ENCODE measurements at places on chromosomes 11 and 22.

- peak; percentile 22 for DNase-seq
Observed at GRCh38 chr11:103110391-103110790, 1.2 kb downstream of the DYNC2H1 start.

DNA sequence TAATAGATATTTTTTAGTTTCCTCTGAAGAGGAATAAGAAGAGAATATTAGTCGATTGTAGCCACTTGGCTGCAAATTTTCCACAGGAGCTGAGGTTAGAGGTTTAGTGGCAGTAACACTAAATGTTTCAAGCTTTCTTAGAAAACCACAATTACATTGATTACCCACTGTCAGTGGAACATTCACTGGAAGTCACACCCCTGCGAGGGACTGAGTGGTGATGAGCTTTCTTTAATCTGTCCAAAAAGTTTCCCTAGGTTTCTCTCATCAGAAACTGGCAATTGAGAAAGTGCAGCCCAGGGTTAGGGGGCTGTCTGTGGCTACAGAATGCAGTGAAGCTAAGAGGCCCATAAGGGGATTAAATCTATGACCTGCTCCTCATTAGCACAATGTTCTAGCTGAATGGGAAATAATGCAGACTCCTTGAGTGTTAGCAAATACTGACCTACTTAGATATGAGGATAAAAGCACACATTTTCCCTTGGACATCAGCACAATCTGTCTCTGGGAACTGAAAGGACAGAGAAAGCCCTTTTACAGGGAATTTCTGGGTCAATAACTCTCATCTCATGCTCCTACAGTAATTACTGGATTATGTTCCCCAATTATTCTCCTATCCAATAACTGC lies 189.5 kb downstream of the FAM76B start:
- no peak for DNase-seq

DNA sequence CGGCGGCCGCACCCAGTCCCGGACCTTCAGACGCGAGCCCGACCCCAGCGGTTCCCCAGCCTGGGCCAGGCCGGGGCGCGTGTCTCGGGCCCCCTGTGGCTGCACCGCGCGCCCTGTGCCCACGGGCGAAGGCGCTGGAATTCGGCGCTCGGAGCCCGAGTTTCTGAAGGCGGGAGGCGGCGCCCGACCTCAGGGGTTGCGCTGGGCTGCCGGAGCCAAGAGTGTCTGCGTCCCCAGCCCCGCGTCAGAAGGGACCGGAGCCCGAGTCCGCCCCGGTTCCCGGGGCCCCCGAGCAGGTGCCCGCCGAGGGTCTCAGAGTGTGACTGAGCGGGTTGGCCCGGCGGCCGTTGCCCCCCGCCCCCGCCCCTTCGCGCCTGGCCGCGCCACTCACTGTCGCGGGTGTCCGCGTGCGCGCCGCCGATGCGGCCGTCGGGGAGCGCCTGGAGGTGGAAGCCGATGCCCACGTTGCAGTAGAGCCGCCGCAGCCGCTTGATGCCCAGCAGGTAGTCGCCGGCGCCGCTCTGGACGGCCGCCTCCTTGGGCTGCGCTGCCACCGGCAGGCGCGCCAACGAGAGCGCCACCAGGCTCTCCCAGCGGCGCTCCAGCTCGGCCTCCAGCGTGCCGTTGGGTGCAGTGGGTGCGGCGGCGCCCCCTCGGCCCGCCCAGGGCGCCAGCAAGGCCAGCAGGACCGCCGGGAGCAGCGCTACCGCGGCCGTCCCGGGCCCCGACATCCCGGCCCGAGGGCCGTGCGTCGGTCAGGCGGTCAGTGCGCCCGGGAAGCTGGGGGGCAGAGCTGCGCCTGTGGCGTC lies 583 bp downstream of the FGF4 start:
- no peak for DNase-seq

DNA sequence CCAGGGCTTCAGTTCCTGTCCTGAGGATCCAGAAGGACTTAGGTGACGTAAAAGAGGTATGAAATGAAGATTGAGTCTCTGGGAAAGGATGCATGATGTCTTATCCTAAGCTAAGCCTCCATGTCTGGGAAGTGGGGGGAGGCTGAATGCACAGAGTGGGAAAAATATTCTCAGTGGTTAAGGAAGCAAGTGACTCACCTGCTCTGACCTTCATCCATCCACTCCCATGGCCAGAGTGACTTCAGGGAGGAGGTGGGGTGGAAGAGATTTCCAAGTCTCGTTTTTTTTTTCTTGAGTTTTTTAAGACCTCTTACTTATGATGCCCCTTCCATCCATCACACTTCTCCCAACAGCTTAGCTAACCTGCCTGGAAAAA lies 32.5 kb upstream of the POLD3 start:
- no peak for DNase-seq

DNA sequence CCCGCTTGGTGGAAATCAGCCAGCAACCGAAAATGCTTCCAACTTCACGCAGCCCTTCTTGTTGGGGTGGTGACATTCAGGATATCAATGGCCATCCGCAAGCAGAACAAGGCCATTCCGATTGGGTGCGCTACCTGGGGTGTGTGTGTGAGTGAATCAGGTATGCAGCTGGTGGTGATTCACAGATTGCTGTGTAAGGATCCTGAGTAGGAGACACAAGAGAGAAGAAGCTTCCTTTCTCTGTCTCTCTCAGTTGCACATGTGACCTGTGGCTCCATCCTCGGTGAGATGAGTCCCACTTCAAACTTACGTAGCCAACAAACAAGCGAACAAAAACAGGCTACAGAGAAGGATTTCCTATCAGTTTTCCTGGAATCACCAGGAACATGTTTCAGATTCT lies 9.6 kb upstream of the TMEM184B start:
- no peak for DNase-seq

GRCh38 chr11:88521399-88521798 lies 183.9 kb upstream of the CTSC start:
- DNase-seq: peak; percentile 19

GRCh38 chr11:95135155-95135554 lies 45.5 kb downstream of the ENDOD1 start:
- no peak for DNase-seq

GRCh38 chr11:68460741-68461574 lies at the start of gene PPP6R3:
Gene PPP6R3, plus strand, starts transcription at chr11:68460752. Its CDS starts 76,913 bp downstream, at chr11:68537665.
- DNase-seq: peak; percentile 79

GRCh38 chr22:48240148-48240934 lies 1477.9 kb downstream of the TBC1D22A start:
- DNase-seq: no peak

DNA sequence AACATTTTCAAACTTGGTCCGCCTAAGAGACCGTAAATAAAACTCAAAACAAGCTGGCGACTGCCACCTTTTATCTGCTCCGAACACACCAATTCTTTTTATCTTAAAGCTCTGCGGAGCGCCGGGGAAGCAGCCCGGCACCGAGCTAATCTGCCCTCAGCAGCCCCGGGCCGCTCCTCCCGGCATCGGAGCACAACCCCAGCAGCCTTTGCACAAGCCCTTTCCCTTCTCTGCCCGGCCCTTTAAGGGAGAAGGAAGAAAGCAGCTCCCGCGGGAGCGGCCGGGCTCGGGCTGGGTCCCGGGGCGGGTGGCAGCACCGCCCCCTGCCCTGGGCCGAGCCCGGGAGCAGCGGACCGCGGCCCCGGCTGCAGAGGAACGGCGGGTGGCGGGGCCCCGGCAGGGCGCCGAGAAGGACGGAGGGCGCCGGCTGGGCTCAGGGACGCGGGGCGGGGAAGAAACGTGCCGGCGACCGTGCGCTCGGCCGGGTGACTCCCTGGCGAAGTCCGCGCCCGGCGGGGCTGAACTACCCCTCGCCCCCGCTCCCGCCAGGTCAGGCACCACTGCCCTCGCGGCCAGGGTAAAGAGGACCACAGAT lies 133.6 kb upstream of the C11orf58 start:
- DNase-seq: peak; percentile 57

DNA sequence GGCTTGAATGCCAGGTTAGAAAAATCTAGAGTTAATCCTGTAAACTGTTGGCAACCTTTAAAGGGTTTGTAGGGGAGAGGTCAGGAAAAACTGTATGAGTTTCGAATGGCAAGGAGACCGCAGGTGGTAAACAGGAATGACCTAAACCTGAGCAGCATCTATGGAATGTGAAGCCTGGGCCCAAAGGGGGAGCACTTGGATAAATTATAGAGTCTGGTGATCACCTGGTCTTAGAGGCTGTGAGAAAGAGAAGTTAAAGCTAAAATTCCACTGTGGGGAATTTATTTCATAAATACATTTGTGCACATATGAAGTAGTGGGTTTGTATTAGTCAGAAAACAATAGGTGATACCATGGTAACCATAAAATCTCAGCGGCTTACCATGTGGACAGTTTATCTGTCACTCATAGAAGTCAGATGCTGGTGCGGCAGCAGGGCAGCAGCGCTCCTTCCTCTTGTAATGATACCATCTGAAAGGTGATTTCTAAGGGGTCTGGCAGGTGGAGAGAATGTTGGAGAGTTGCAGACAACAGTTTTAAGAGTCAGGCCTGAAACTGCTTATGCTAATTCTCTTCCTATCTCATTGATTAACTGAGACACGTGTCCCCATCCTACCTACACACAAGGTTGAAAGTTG lies 1104.4 kb upstream of the CCDC90B start:
- no peak for DNase-seq

DNA sequence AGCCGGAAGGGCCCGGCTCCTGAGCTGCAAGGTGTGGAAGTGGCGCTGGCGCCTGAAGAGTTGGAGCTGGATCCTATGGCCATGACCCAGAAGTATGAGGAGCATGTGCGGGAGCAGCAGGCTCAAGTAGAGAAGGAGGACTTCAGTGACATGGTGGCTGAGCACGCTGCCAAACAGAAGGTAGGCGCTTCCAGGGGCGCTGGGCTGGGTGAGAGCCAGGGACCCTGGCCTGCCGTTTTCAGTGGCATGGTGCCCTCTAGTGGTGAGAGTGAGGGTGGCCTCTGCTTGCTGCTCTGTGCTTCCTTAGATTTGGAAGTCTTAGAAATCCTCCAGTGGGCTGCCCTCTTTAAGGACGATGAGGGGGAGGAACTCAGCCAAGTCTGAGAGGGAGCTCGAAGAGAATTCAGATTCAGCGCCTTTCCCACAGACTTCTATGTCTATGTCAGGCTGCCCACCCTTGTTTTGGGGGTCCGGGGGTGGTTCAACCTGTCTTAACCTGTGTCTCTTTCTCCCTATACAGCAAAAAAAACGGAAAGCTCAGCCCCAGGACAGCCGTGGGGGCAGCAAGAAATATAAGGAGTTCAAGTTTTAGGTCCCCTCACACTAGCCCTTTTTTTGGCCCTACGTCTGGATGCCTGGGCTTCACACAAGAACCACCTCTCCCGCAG lies 1.8 kb upstream of the PACS1 start:
- DNase-seq: peak; percentile 76

GRCh38 chr11:71284525-71285092 lies 32.2 kb upstream of the SHANK2 start:
- no peak for DNase-seq

DNA sequence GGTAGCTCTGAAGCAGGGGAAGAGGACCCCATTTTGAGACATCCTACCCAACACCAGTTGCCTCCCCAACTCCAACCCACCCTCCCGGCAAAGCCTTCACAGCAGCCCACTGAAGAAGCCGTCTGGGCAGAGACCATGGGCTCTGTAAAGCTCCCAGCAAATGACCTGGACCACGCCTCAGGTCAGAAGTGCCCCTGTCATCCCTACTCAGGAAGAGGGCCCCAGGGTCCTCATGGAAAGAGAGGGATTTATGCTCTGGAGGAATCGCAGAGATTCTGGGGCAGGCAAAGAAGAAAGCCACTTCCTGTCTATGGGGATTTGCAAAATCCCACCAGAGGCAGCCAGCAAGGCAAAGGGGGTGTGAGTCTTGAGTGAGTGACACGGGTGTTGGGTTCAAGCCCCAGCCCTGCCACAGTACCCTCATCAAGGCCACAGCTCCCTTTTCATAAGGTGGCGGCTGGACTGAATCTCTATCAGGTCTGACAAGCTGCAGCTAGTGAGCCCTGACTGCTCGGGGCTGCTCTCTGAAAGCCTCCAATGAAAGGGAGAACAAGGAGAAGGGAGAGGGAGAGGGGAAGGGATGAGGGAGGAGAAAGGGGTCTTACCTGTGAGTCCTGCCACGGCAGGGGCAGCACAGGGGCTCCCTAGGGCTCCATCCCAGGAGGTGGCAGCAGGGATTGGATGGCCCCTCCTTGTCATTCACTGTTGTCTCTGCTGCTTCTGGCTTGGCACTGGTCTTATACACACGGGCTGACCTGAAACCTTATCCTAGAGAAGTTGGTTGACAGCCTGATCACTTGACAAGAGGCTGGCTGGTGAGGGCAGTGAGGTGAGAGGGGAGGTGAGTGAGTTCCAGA lies at the start of gene UCP3:
Gene UCP3, minus strand, starts transcription at position 713 of the 857 bp plus-strand sequence. CDS start 2,043 bp downstream, outside the sequence.
- DNase-seq: no peak

- no peak for DNase-seq
Observed at GRCh38 chr22:49950396-49950994, 10.1 kb upstream of the PIM3 start.

GRCh38 chr11:12220305-12220704 lies 109.9 kb downstream of the MICAL2 start:
- peak; percentile 26 for DNase-seq

DNA sequence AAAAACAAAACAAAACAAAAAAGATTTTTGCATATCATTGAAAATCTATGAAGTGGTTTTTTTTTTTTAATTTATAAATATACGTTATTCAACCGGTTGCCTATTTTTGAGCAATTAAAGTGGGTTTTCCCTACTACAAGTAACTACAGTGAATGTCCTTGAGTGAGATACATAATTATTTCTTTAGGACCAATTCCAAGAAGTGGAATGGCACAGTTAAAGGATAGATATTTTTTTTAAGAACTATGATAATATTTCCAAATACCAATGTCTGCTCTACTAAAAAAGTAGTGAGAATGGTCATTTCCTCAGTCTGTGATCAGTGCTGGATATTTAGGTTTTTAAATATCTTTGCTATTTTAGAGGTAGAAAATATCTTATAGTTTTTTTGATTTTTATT lies 118.8 kb downstream of the TEAD1 start:
- no peak for DNase-seq

DNA sequence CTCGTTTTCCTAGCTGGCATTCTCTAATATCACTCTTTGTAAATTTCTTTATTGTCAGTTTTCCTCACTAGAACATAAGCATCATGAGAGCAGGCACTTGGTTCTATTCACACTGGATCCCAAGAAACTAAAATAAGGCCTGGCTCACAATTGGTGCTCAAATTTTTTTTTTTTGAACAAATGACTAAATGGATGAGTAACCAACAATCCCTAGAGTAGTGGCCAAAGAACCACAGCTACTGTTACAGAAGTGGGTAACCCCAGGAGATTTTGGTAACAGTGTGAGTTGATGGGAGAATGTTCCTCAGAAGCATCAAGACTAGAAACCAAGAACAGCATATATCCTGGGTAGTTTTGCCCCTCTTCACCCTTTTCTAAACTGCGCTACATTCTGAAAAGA lies 572.6 kb downstream of the INSC start:
- DNase-seq: no peak

GRCh38 chr22:36258701-36259614 lies 6.0 kb downstream of the APOL1 start:
- no peak for DNase-seq
